ENCODE measurements at places on chromosomes 16 and 17.

DNA sequence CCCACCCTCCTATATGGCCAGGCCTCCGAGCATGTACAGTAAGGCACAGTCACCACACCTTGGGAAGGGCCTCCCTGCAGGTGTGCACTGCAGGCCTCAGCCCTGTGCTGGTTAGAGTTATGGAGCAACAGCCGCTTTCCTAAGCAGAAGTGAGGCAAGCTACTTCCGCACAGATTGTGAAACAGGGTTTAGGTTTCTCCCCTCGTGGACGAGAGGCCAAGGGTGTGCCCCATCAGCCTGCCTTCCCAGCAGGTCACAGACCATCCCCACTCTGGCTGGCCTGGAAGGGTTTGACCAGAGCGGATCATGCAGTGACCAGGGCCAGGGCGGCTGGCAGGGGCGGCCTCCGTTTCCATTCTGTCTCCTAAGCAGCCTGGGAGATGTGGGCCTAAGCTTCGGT, 4.7 kb downstream of the MSRB1 start:
- DNase-seq = no peak

GRCh38 chr17:82536512-82537201, 17.1 kb downstream of the FOXK2 start:
- no peak for DNase-seq

GRCh38 chr17:78882540-78883088, 20.4 kb downstream of the CEP295NL start:
- DNase-seq = no peak

DNA sequence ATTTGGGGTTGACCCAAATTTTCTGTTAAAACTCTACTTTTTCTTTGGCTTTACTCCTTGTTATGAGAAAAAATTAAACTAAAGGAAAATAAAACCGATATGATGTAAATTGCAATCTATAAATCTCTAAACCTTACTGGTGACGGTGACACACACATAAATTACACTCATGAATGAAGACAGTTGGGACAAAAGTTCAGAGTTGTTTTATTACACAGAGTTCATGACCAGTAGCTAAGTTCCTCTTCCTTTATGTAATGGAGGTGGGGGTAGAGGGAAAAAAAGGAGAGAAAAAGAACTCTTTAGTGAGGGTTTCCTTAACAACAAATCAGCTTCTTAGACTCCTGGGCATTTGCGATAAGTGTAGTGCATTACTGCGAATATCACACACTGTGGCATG, 220.7 kb downstream of the KCNJ2 start:
- no peak for DNase-seq

GRCh38 chr17:19019041-19019941, 14.7 kb upstream of the FAM83G start:
- no peak for DNase-seq

Measured in omental fat pad (tissue), 4 donors.